ENCODE measurements at places on chromosomes 7 and 10.

- no peak for DNase-seq
Observed at GRCh38 chr10:125023255-125023654, 81.3 kb downstream of the ZRANB1 start.

DNA sequence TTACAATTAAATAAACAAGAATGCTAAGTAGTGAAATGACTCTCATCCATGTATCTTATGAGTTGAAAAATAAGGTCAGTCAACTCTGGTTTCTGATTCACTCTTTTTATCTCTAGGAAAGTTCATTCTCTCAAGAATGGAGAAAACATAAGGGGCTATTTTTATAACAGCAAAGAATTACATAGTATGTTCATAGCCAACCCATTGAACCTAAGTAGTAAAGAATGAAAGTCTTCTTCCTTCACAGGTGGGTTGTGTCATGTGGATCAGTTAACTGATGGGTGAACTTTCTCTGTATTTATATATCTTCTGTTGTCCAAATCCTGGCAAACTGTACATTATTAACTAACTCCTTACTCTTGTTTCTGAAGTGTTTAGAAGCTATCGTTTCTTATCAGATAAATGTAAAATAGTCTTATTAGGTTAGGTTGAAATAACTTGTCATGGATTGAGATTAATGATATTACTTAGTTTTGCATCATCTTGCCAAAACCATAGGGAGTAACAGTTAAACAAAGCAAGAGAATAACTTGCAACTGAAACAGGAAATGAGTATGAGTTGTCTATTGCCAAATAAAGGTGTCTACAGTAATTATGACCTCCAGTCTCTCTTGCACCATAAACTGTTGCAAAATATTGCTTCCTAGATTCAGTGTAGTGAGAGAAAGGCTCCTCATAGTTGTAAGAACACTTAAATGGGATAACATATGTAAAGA lies 86.8 kb downstream of the ANKRD7 start:
- DNase-seq, result no peak

DNA sequence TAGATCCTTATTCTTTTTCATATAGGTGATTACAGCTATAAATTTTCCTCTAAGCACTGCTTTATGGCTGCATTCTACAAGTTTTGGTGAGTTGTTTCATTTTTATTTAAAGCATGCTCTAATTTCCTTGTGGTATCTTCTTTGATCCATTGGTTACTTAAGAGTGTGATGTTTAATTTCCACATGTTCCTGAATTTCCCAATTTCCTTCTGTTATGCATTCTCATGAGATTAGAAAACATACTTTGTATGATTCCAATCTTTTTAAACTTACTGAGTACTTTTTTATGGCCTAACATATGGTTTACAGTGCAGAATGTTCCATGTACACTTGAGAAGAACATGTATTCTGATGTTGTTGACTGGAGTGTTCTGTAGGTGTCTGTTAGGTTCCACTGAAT lies 53.4 kb downstream of the MYL10 start:
- DNase-seq, result no peak

DNA sequence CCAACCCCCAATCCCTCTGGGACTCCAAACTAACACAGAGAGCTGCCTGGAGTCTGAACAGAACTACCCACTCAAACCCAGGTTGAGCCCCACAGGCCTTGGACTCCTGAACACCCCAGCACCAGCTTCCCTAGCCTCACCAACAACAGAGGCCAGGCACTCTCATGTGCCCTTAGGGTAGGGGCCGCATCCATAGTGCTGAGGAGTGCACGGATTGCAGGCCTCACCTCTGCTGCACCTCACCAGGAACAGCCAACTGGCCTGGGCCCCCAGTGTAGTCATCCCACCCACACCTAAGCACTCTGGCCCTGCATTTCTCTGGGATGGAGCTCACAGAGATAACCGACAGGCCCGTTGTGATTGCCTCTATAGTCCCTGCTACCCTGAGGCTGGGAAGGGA lies 194.2 kb downstream of the HPSE2 start:
- no peak for DNase-seq

Measured in stimulated activated CD4-positive, alpha-beta T cell treated with anti-CD3 and anti-CD28 coated beads, Interleukin-15, amount 100 ng/mL, for 1 hour (primary cell).